ENCODE measurements at places on chromosomes 5 and 9. TPM values are rescaled to one million over a fixed set of nuclear protein-coding genes. Genes with fewer than 3 reads are reported as not detected.

- no peak within 1 kb of the TSS for H3K27ac ChIP-seq
- DNase-seq, result peak; percentile 39
- H3K27me3 ChIP-seq, result peaks cover 10% of the 10 kb centered on the region
- peak within 1 kb of the TSS; percentile 70 for H3K4me3 ChIP-seq
These were observed at the start of gene CCNJL for GRCh38 chr5:160312134-160312959. CCNJL (minus strand) TSS chr5:160312564; CDS start chr5:160311923, 641 bp downstream.

GRCh38 chr9:123005964-123006363, 27.5 kb upstream of the GPR21 start:
- no peak for DNase-seq
- peaks cover 5% of the 10 kb centered on the region for H3K4me1 ChIP-seq
- H3K4me3 ChIP-seq, result no peak overlapping the region
- H3K27me3 ChIP-seq, result no peaks in the 10 kb centered on the region

- peaks cover 30% of the 10 kb centered on the region for H3K36me3 ChIP-seq
- no peaks in the 10 kb centered on the region for H3K27me3 ChIP-seq
- H3K27ac ChIP-seq, result peak overlapping the region; percentile 85
- DNase-seq, result peak; percentile 40
- peak overlapping the region; percentile 83 for H3K4me3 ChIP-seq
These were observed 513 bp downstream of the FAM193B start for GRCh38 chr5:177553671-177554429.

DNA sequence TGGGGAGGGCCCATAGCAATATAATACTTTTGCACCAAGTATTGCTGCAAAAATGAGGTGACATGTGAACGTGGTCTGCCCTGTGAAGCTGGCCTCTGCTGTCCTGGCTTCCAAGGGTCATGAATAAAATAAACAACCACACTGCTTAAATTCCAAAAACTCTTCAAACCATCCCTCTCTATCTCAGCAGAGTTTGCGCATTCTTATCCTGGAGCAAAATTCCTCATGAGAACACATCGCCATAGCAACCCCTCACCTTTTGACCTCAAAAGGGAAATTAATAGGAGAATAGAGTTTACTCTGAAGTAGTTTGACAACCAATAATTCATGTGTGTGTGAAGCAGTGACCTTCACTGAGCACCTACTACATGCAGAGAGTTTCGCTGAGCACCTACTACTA, 342.9 kb downstream of the SPOCK1 start:
- H3K4me1 ChIP-seq, result no peaks in the 10 kb centered on the region
- H3K27ac ChIP-seq, result no peak overlapping the region
- no peaks in the 10 kb centered on the region for H3K36me3 ChIP-seq
- no peaks in the 10 kb centered on the region for H3K27me3 ChIP-seq

DNA sequence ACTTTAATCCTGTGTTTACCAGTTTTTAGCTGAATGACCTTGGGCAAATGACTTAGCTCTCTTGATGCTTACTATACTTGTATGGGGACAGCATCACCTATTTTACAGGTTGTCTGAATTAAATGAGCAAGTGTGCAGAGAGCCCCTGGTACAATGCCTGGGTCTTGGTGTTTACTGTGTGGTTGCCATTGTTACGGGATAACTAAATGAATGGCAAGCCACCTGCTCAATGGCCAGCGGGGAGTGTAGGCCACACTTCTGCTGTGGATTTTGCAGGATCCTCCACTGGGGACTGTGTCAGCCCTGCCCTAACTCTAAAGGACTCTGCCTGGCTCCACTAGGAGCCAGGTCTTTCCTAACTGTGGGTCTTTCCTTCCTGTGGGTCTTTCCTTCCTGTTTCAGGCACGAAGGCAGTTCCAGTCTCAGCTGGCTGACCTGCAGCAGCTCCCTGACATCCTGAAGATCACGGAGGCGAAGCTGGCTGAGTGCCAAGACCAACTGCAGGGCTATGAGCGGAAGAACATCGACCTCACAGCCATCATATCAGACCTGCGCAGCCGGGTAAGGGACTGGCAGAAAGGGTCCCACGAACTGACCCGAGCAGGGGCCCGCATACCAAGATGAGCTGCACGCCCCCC, 10.3 kb upstream of the GLE1 start:
- H3K27ac ChIP-seq, result no peak overlapping the region
- H3K36me3 ChIP-seq, result peaks cover 3% of the 10 kb centered on the region
- no peaks in the 10 kb centered on the region for H3K4me1 ChIP-seq
- DNase-seq, result peak; percentile 68
- no peaks in the 10 kb centered on the region for H3K27me3 ChIP-seq

- no peak overlapping the region for H3K27ac ChIP-seq
- peaks cover 5% of the 10 kb centered on the region for H3K4me1 ChIP-seq
- H3K27me3 ChIP-seq, result no peaks in the 10 kb centered on the region
These were observed 10.4 kb downstream of the AMACR start for GRCh38 chr5:33997331-33997983.

DNA sequence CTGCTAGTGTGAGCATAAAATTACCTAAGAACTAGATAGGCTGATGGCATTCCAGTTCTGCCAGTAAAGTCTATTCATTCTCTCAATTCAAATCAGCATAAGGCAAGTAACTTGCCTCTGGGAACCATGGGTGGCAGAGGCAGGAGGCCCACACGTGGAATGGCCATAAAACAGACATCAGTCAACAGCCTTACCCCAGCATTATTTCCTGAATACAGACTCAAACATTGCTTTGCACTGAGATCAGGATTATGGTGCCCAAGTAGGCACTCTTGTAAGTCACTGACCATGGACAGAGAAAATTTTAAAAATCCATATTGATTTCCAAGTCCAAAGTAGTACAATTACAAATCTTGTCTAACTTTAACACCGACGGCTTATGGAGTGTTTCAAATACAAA, 157.7 kb downstream of the NR2F1-AS1 start:
- no peak overlapping the region for H3K27ac ChIP-seq
- H3K36me3 ChIP-seq, result no peaks in the 10 kb centered on the region
- no peaks in the 10 kb centered on the region for H3K4me1 ChIP-seq
- no peaks in the 10 kb centered on the region for H3K27me3 ChIP-seq
- no peak for DNase-seq
- H3K4me3 ChIP-seq, result no peak overlapping the region

GRCh38 chr5:56575821-56576220, 239.5 kb upstream of the MAP3K1 start:
- no peak overlapping the region for H3K4me3 ChIP-seq
- no peak for DNase-seq
- H3K27ac ChIP-seq, result no peak overlapping the region
- H3K36me3 ChIP-seq, result no peaks in the 10 kb centered on the region

GRCh38 chr9:25814023-25814422, 135.8 kb upstream of the TUSC1 start:
- no peaks in the 10 kb centered on the region for H3K4me1 ChIP-seq
- H3K27ac ChIP-seq, result no peak overlapping the region
- H3K36me3 ChIP-seq, result no peaks in the 10 kb centered on the region

DNA sequence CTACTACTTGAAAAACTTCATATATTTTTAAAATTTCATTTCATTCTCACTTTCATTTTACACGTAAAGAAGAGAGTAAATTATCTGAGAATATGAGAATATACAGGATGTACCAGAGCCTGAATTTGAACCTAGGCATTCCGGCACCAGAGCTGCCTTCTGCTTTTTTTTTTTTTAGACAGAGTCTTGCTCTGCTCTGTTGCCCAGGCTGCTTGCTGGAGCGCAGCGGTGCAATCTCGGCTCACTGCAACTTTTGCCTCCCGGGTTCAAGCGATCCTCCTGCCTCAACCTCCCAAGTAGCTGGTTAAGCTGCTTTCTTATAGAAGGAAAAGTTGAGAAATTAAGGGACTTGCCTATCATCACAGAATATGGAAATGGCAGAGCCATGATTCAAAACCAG, 540.1 kb downstream of the EBF1 start:
- DNase-seq, result no peak
- H3K4me1 ChIP-seq, result no peaks in the 10 kb centered on the region
- H3K36me3 ChIP-seq, result no peaks in the 10 kb centered on the region
- no peak overlapping the region for H3K27ac ChIP-seq

DNA sequence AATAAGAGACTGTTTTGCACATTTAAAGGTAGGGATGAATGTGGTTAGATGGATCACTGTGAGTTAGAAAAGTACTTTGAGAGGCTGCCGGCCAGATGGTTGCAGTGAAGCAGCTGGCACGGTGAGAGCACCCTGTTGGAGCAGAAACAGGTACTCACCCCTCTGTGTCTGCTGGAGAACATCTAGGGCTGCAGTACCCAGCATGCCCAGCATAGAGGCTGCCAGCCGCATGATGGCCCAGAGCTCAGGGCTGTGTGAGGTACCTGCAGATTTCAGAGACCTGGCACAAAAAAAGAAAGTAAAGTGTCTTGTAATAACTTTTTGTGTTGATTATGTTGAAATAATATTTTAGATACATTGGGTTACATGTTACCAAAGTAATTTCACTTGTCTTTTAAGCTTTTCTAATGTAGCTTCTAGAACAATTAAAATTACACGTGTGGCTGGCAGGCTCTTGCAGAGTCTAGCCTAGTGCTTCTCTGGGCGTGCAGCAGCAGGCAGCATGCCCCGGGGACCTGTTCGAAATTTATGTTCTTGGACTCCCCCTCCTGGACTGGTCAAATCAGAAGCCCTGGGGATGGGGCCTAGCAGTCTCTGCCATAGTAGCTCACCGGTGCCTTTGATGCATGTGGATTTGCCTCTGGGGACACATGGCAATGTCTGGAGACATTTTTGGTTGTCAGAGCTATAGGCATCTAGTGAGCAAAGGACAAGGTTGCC, 11.1 kb downstream of the WDR5 start:
- no peak overlapping the region for H3K27ac ChIP-seq
- peaks cover 12% of the 10 kb centered on the region for H3K36me3 ChIP-seq
- H3K27me3 ChIP-seq, result no peaks in the 10 kb centered on the region
- no peak for DNase-seq
- H3K4me1 ChIP-seq, result no peaks in the 10 kb centered on the region

- H3K4me3 ChIP-seq, result no peak overlapping the region
- no peak for DNase-seq
- H3K36me3 ChIP-seq, result no peaks in the 10 kb centered on the region
- H3K4me1 ChIP-seq, result no peaks in the 10 kb centered on the region
- H3K27ac ChIP-seq, result no peak overlapping the region
These were observed 204.8 kb downstream of the GAPVD1 start for GRCh38 chr9:125466411-125466810.

GRCh38 chr9:108035487-108035886, 545.9 kb upstream of the KLF4 start:
- H3K36me3 ChIP-seq, result no peaks in the 10 kb centered on the region
- no peaks in the 10 kb centered on the region for H3K4me1 ChIP-seq
- no peaks in the 10 kb centered on the region for H3K27me3 ChIP-seq
- H3K4me3 ChIP-seq, result no peak overlapping the region
- no peak overlapping the region for H3K27ac ChIP-seq

- no peak overlapping the region for H3K4me3 ChIP-seq
- H3K4me1 ChIP-seq, result peaks cover 6% of the 10 kb centered on the region
- no peak for DNase-seq
- H3K27me3 ChIP-seq, result no peaks in the 10 kb centered on the region
- no peaks in the 10 kb centered on the region for H3K36me3 ChIP-seq
These were observed 189.0 kb downstream of the HCN1 start for GRCh38 chr5:45507178-45507577.

DNA sequence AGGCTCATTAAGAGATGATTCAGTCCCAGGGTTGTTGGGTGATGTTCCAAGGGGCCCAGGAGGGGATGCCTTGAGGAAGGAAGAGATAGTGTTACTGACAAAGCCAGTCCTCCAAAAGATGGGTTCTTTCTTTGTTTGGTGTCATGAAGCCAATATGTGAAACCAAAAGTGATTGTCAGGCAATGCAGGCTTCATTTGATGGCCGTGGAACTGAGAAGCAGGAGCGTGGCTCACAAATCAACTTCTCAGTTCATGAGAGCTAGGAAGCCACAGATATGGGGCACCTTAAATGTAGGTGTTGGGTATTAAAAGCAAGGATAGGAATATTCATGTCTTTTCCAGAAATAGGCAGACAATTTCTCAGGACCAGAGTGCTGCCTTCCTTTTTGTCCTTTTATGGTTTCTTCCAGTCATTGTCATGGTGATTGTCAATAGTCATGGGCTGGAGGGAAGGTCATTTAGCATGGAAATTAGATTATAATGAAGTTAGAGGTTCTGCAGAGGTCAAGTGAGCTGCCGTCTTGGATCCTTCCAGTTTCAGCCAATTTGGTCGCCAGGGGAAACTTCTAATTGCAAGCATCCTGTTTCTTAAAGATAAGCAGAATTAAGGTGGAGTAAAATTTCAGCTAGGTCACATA, 393.0 kb downstream of the NTRK2 start:
- H3K4me1 ChIP-seq, result no peaks in the 10 kb centered on the region
- no peaks in the 10 kb centered on the region for H3K36me3 ChIP-seq
- no peak overlapping the region for H3K27ac ChIP-seq
- DNase-seq, result no peak
- H3K27me3 ChIP-seq, result no peaks in the 10 kb centered on the region

DNA sequence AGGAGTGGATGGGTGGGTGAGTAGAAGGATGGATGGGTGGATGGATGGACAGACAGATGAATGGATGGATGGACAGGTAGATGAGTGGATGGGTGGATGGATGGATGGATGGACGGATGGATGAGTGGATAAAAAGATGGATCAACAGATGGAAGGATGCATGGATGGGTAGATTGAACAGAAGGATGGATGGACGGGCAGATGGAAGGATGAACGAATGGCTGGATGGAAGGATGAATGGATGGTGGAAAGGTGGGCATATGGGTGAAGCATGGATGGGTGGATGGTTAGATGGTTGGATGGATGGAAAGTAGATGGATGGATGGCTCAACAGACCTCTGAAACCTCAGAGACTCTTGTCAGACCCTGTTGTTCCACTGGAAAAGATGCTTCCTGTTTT, 10.1 kb downstream of the FLT4 start:
- no peaks in the 10 kb centered on the region for H3K36me3 ChIP-seq
- no peaks in the 10 kb centered on the region for H3K4me1 ChIP-seq
- no peak for DNase-seq
- no peak overlapping the region for H3K4me3 ChIP-seq

- DNase-seq, result no peak
- no peak overlapping the region for H3K4me3 ChIP-seq
- H3K27me3 ChIP-seq, result no peaks in the 10 kb centered on the region
- peak overlapping the region; percentile 78 for H3K27ac ChIP-seq
- peaks cover 61% of the 10 kb centered on the region for H3K36me3 ChIP-seq
These were observed 10.8 kb upstream of the DBN1 start for GRCh38 chr5:177483994-177484901.

The PDE8B gene
- polyA plus RNA-seq, result 0.18 TPM

The SHOC1 gene
- polyA plus RNA-seq, result not detected

The GFM2 gene
- 27.6 TPM for polyA plus RNA-seq

The OR1J2 gene
- polyA plus RNA-seq, result not detected

The PCDHGA2 gene
- polyA plus RNA-seq, result 0.25 TPM

The DAPK1 gene
- 0.66 TPM for polyA plus RNA-seq

The STKLD1 gene
- 0.07 TPM for polyA plus RNA-seq

The TMEM252 gene
- polyA plus RNA-seq, result not detected

The POLR1E gene
- 21.6 TPM for polyA plus RNA-seq

The GABRA1 gene
- not detected for polyA plus RNA-seq
